ENCODE measurements at places on chromosomes 16 and 17.

DNA sequence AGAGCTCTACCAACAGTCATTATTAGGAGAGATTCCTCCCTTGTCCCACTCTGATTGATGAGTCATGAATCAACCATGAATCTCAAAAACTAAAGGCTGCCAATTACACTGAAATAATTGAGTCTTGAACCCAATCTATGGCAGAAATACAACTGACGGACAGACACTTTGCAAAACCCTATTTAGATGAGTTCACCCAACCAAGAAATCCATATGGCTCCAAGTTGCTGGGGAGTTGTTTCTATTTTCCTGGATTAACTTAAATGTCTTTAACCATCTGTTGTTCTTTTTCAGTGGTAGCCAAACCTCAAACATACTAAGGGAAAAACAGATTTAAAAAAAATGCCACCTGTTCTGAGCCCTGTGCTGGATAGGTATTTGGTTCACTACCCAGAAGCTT lies 151.0 kb downstream of the SHISA9 start:
- no peak for DNase-seq

GRCh38 chr17:42180922-42181850 lies at the start of gene KCNH4:
Gene KCNH4, minus strand, starts transcription at chr17:42181142. Its CDS starts 197 bp downstream, at chr17:42180945.
- DNase-seq = peak; percentile 80

DNA sequence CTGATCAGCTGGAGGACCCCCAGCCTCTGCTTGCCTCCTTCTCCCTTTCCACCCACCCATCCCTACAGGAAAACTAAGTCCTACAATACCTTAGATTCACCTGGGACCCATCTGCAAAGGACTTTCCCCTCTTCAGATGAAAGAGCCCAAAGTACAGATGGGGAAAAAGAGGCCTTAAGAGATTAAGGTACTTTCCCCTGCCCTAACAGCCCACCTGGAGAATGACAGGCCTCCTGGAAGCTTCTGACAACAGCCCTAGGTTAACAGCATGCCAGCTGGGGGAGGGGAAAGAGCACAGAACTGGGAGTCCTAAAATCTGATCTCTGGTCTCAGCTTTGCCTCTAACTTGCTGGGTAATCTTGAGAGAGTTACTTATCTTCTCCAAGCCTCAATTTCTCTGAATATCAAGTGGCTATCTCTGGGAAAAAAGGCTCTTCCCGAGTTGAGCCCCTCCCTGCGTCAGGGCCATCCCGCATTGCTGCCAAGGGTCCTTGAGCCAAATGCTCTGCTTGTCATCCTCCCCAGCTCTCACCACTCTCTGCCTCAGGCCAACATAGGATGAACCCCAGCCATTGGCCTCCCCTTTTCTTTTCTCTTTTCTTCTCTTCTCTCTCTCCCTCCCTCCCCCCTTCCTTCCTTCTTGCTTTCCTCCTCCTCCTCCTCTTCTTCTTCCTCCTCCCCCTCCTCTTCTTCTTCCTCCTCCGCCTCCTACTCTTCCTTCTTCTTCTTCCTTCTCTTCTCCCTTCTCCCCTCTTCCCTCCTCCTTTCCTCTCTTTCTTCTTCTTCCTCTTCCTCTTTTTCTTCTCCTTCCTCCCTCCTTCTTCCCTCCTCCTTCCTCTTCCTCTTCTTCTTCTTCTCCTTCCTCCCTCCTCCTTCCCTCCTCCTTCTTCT lies 22.5 kb upstream of the SP6 start:
- DNase-seq = no peak

DNA sequence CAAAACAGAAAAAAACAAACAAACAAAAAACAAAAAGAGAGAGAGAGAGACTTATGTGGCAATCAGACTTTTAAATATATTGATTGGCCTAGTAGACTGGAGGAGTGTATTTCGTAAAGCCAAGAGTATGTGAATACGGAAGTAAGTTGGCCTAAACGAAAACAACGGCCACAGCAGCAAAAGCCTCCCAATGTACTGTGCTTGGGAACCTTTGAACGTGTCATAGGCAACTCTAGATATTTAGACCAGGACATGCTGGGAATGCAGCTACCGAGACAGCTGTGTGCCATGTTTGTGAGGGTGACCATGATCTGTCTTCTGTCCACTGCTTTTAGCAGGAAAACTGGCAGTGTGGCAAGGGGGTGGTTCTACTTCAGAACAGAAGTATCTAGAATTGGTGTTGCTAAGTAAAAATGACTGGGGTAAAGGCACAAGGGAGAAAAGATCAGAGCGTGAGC lies 7.4 kb downstream of the MAF start:
- no peak for DNase-seq

GRCh38 chr17:78307887-78308638 lies 51.8 kb downstream of the SOCS3 start:
- DNase-seq = no peak

- DNase-seq = no peak
Measured at GRCh38 chr17:4006165-4006589, 41.9 kb upstream of the ATP2A3 start.

GRCh38 chr17:50550661-50551432 lies 3.9 kb downstream of the SPATA20 start:
- peak; percentile 90 for DNase-seq

DNA sequence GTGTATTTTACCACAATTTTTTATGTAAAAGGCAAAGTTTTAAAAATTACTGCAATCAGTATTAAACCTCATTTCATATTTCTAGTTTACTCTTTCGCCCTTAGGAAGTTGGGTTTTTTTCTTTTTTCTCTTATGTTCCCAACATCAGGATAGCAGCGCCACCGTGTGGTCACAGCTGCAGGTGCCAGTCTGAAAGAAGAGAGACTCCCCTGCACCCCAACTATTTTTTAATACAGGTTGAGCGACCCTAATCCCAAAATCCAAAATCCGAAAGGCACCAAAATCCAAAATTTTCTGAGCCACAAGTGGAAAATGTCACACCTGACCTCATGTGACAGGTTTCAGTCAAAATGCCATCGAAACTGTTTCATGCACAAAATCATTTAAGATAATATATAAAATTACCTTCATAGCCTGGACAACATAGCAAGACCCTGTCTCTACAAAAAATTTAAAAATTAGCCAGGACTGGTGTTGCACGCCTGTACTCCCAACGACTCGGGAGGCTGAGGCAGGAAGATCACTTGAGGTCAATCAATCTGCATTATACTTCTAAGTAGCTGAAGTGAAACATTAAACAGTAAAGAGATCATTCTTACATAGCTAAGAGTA lies 21.8 kb upstream of the ASGR2 start:
- DNase-seq = peak; percentile 65

DNA sequence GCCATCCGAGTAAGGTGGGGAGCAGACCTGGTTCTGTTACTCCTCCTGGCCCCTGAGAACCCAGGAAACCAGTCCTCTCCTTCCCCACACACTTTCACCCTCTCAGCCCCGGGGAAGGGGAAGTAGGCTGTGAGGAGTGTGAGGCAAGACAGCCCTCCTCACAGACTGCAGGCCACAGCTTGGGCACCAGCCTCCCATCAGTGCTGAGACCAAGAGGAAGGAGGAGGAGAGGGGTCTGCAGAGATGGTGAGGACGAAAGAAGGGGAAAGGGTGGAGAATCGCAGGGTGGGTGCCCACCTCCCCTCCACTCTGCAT lies 7.0 kb downstream of the G6PC3 start:
- no peak for DNase-seq

DNA sequence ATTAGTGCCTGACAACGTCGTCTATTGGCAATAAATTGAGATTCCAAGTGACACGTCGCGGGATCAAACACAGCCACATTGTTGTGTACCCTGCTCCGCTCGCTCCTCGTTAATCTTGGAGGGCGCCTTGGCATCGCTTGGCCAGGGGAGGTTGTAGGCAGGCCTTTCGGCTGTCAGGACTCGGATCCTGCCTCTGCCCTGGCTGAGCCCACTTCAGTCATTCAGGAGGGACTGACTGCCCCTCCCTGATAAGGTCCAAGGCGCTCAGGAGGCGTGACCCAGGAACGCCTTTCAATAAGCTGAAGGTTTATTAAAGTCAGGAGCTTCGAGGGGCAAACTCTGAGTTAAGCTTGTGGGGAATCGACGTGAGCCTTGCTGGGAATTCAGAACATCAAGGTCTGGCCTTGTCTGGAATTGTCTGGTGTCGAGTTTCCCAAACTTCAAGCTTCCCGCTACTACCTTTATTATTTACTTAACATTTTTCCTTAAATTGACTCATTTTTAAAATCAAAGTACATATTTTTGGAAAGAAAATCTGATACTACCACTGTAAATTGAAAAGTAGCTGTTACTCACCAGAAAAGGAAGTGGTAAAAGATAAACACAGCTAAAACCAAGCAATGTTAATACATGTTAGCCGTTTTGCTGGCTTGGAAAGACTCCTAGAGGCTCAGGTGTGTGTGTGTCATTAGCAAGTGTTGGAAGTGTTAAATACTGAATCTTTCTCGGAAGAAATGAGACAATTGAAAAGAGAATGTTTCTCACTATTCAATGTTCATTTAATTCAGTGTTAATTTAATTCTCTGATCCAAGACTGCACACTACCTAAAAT lies 5.3 kb upstream of the IRX3 start:
- no peak for DNase-seq

GRCh38 chr16:54090602-54091001 lies 196.0 kb downstream of the IRX3 start:
- no peak for DNase-seq

DNA sequence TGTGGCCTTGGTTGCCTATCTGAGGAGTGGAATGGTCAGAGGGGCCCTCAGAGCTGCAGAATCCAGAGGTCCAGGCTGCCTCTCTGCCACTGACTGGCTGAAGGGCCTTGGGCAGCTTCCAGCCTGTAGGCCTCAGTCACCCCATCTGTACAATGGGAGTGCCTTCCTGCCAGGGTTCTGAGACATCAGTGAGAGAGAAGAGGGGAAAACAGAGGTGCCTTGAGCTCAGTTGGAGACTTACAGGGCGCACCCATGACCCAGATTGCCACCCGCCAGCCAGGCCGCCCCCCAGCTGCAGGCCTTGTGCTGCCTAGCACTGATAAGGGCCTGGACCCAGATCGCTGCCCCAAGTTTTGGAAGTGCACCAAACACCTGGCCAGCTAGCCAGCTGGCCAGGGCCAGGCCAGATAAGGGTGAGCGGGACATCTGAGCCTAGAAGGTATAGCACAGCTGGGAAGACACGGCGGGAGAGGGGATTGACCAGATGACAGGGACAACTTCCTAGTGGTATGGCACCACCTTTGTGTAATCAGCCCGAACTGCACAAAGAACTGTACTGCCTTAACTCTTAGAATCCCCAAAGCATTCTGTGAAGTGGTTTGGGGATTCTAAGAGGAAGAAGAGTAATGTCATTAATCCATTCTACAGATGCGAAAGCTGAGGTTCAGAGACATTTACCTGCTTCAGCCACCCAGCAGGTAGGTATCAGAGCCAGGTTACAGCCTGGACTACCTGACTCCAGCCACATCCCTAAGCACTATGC lies 1.4 kb downstream of the SLC4A1 start:
- DNase-seq = peak; percentile 55

DNA sequence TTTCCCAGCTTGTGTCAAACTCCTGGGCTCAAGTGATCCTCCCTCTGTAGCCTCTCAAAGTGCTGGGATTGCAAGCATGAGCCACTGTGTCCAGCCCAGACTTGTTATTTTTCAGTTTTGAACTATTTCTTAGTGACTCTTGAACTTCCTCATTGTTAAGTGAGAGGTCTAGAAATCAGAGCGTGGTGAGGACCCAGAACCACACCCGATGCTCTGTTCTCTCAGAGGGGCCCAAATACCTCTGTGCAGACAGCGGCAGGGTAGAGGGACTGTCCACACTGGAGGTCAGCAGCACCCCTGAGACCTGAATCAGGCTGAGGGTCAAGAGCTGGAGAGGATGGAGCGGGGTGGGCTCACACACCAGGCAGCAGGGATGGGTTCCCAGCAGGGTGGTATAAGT lies 47.7 kb upstream of the MEAK7 start:
- no peak for DNase-seq

DNA sequence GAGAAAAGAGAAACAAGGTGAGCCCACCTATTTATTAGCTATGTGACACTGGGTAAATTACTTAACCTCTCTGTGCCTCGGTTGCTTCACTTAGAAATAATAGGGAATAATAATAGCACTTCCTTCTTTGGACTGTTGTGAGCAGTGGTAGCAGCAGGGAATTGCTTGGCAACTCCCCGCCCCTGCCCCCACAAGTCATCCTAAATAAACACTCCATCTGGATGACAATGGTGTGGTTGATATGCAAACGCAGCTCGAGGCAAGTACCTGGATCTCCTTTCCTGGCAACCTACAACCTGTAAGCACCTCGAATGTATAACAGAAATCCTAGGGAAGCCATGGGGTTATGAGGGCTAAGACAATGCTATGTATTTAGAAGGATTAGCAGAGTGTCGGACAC lies 9.1 kb downstream of the TEKT3 start:
- no peak for DNase-seq

DNA sequence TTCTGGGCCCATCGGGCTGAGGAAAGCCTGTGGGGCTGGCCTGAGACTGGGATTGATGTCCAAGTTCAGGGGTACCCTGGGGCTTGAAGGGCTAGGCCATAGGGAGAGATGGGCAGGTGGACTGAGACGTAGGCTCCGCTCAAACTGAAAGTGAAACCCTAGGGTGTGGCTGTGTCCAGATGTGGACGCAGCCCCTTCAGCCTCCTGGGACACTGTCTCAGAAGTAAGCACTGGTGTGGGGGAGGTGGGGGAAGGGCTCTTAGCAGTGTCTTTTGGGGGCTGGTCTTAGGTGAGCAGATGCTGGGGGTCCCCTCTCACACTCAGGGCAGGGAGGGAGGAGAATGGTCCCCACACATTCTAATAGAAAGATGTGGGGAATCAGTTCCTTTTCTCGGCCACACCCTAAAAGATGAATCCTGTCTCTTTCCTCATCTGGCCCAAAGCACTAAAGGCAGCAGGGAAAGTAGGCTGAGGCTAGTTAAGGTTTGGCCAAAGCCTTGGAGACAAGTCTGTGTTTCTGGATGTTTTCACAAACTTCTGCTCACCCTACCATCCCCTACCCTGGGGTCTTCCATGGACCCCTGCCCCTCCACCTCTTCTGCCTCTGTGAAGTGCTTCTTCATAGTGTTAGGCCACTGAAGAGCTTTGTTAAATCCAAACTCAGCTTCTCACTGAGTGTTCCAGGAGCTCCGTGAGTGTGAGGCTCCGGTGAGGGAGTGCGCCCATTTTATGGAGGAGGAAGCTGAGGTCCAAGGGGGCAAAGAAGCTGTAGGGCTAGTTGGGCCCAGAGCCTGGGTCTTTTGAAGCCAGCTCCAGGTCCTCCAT lies 5.6 kb downstream of the FMNL1 start:
- DNase-seq = no peak

DNA sequence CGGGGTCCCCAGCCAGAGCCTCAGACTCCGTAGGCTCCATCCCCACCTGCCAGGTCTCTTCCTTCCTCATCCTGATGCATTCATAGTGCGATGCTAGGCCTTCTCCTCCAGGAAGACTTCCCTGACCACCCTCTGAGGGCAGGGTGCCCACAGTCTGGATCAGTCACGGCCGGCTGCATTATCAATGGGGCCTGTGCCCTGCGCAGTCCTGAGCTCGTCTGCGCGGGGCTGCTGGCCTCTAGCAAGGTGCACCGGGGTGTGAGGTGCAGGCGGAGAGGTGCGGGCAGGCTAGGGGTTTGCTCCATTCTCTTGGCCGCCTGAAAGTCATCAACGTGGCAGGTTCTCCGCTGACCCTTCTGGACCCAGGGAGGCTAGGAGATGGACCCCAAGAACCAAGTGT lies 56.9 kb upstream of the ACSF3 start:
- DNase-seq = no peak

Measured in femur (tissue), 1 donor.